WTC11 (cell line): ENCODE measurements at places on chromosomes 3 and 15. TPM values are rescaled to one million over a fixed set of nuclear protein-coding genes. Genes with fewer than 3 reads are reported as not detected.

DNA sequence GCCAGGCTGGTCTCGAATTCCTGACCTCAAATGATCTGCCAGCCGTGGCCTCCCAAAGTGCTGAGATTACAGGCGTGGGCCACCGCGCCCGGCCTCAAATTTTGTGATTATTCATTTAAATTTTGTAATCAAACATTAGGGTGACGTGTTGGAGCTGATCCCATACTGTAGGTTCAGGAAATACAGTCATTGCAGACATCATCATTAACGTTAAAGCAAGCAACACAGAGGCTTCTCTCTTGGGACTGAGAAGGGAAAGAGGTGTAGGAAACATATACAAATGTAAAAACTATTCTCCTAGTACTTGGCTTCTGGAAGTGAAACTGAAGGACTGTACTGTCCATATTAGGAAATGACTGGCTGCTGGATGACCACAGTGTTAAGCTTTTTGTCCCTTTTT, 11.1 kb upstream of the ARID3B start:
- no peaks in the 10 kb centered on the region for H3K36me3 ChIP-seq
- peak overlapping the region; percentile 92 for H3K27ac ChIP-seq
- H3K27me3 ChIP-seq, result no peaks in the 10 kb centered on the region
- peaks cover 42% of the 10 kb centered on the region for H3K4me1 ChIP-seq

- no peak overlapping the region for H3K27ac ChIP-seq
- H3K4me1 ChIP-seq, result peaks cover 8% of the 10 kb centered on the region
- DNase-seq, result no peak
- H3K4me3 ChIP-seq, result no peak overlapping the region
These were observed 123.4 kb upstream of the FRMD4B start for GRCh38 chr3:69509288-69509687.

- H3K4me3 ChIP-seq, result no peak overlapping the region
- H3K36me3 ChIP-seq, result no peaks in the 10 kb centered on the region
- peaks cover 12% of the 10 kb centered on the region for H3K4me1 ChIP-seq
- no peak overlapping the region for H3K27ac ChIP-seq
These were observed 145.5 kb downstream of the ATP10A start for GRCh38 chr15:25717457-25718168.

Gene NANOGP8
- 1.9 to 2.1 TPM (median 1.9 TPM) in 3 replicates for total RNA-seq

DNA sequence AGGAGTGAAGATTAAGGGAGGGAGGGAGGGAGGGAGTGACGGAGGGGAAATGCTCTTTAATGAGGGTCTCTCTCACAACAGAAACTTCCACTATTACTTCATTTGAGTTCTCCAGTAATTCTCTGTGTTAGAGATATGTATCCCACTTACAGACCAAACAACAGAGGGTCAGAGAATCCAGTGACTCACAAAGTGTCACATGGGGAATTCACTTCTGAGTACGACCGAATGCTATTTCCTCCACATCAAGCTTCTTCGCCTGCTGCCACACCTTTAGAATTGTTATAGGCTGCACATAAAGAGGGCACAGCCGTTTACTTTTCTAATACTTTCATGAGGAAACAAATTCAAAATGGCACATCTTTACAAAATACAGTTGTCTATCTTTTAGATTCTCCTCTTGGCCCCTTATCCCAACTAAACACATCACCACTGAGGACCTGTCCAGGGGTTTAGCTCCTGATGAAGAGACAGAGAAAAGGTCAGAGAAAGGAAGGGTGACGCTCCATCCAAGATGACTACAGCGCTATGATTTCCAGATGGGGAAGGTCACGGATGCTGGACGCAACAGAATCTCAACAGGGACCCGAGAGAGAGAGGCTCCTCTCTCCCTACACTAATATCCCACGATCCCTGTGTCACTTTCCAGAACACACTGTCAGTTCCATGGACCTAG, 119.0 kb downstream of the XXYLT1 start:
- H3K4me1 ChIP-seq, result peaks cover 74% of the 10 kb centered on the region
- DNase-seq, result no peak
- H3K27ac ChIP-seq, result no peak overlapping the region
- H3K27me3 ChIP-seq, result no peaks in the 10 kb centered on the region
- no peaks in the 10 kb centered on the region for H3K36me3 ChIP-seq
- H3K4me3 ChIP-seq, result no peak overlapping the region

GRCh38 chr3:66425032-66425431, 75.8 kb downstream of the LRIG1 start:
- DNase-seq, result no peak
- no peak overlapping the region for H3K4me3 ChIP-seq
- peaks cover 6% of the 10 kb centered on the region for H3K27me3 ChIP-seq

Gene MAGEL2
- 10.7 to 12.4 TPM (median 11.2 TPM) in 3 replicates for total RNA-seq

DNA sequence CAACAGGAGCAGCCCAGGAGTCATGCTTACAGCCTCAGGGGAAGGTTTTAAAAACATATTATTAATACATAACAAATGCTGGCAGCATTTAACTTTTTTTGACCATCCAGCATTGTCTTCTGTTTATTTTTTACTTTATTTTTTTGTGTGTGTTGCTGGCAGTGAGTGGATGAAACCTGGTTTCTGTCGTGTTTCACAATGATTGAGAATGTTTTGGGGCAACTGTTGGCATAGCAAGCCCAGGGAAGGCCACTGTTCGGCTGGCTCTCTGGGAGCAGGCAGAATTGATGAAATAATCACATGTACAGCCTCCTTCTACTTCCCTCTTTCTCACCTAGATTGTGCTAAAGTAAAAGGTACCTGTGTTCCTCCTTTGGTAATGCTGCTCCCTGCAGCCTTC, 190.2 kb downstream of the NR1D2 start:
- peaks cover 8% of the 10 kb centered on the region; the same call in 1 of the 2 replicates for H3K4me1 ChIP-seq
- no peak for DNase-seq
- H3K36me3 ChIP-seq, result no peaks in the 10 kb centered on the region
- no peak overlapping the region for H3K4me3 ChIP-seq
- H3K27ac ChIP-seq, result no peak overlapping the region
- H3K27me3 ChIP-seq, result no peaks in the 10 kb centered on the region

DNA sequence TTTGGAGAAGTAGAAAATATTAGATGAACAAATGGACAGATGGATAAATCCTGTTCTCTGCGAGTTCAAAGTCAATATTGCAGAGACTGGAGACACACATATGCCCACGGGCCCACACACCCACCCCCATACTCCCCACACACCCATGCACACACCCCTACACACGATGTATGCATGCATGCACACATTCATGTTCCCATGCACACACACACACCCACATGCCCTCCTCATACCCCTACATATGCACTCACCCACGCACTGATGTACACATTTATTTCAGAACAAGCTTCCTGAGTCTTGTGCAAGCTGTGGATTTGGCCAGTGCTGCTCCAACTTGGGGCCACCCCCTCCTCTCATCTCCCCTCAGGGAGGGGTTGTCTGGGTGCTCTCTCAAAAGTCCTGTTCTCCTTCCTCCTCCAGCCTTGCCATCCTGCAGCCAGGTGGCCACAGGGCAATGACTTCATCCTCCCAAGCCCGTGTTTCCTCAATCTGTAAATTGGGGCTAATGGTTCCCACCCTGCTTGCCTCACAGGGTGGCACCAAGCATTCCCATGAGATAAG, 16.4 kb downstream of the MAPKAPK3 start:
- no peak overlapping the region for H3K27ac ChIP-seq
- H3K36me3 ChIP-seq, result no peaks in the 10 kb centered on the region
- no peak for DNase-seq
- H3K4me3 ChIP-seq, result no peak overlapping the region
- H3K4me1 ChIP-seq, result peaks cover 24% of the 10 kb centered on the region

Gene PLA2G4F
- 0.11 to 0.18 TPM (median 0.16 TPM) in 3 replicates for total RNA-seq

Gene PRR23B
- total RNA-seq, result not detected in 3 replicates

Gene RARRES1
- 0.16 to 1.4 TPM (median 0.35 TPM) in 3 replicates for total RNA-seq

- H3K4me1 ChIP-seq, result no peaks in the 10 kb centered on the region
- H3K4me3 ChIP-seq, result no peak overlapping the region
- no peak for DNase-seq
- no peak overlapping the region for H3K27ac ChIP-seq
These were observed 111.7 kb downstream of the ADCY5 start for GRCh38 chr3:123337226-123337625.

Gene REC114
- not detected in 3 replicates for total RNA-seq

Gene SUSD5
- total RNA-seq, result 1.2 to 1.6 TPM (median 1.5 TPM) in 3 replicates

Gene ATOSA
- total RNA-seq, result 11.8 to 13.2 TPM (median 11.9 TPM) in 3 replicates

Gene TMEM202
- not detected in 3 replicates for total RNA-seq

DNA sequence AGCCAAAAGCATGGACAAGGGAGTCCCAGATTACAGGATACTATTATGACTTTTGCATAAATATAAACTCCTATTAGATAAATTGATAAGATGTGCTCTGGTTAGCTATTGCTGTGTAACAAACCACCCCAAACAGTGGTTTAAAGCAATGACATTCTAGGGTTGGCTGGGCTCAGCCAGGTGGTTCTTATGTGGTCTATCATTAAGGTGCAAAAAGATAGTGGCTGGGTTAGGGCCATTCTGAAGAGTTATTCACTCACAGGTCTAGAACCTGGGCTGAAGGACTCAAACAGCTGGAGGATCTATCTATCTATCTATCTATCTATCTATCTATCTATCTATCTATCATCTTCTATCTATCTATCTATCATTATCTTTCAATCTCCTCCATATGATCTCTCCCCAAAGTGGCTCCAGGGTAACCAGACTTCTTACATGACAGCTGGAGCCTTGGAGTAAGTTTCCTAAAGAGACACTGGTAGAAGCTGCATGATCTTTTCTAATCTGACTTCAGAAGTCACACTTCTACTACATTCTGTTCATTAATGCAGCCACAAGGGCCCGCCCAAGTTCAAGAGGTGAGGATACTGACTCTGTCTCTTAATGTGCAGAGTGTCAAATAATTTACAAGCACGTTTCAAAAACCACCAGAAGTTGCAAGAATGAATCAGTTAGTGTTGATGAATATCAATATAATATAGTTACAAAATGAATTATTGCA, 74.9 kb upstream of the XCR1 start:
- DNase-seq, result no peak
- H3K4me3 ChIP-seq, result no peak overlapping the region
- no peaks in the 10 kb centered on the region for H3K27me3 ChIP-seq
- no peaks in the 10 kb centered on the region for H3K4me1 ChIP-seq
- no peaks in the 10 kb centered on the region for H3K36me3 ChIP-seq

GRCh38 chr3:111852540-111852939, 6.5 kb upstream of the PHLDB2 start:
- H3K4me1 ChIP-seq, result peaks cover 36% of the 10 kb centered on the region
- H3K27ac ChIP-seq, result no peak overlapping the region
- no peak for DNase-seq
- peaks cover 11% of the 10 kb centered on the region for H3K27me3 ChIP-seq

GRCh38 chr15:22948056-22948455, 32.1 kb downstream of the CYFIP1 start:
- no peak overlapping the region for H3K4me3 ChIP-seq
- H3K27ac ChIP-seq, result no peak overlapping the region
- DNase-seq, result no peak
- H3K4me1 ChIP-seq, result peaks cover 39% of the 10 kb centered on the region

GRCh38 chr15:66951531-66952320, 113.7 kb upstream of the SMAD3 start:
- no peaks in the 10 kb centered on the region for H3K4me1 ChIP-seq
- H3K4me3 ChIP-seq, result no peak overlapping the region
- H3K27me3 ChIP-seq, result no peaks in the 10 kb centered on the region
- no peak overlapping the region for H3K27ac ChIP-seq

DNA sequence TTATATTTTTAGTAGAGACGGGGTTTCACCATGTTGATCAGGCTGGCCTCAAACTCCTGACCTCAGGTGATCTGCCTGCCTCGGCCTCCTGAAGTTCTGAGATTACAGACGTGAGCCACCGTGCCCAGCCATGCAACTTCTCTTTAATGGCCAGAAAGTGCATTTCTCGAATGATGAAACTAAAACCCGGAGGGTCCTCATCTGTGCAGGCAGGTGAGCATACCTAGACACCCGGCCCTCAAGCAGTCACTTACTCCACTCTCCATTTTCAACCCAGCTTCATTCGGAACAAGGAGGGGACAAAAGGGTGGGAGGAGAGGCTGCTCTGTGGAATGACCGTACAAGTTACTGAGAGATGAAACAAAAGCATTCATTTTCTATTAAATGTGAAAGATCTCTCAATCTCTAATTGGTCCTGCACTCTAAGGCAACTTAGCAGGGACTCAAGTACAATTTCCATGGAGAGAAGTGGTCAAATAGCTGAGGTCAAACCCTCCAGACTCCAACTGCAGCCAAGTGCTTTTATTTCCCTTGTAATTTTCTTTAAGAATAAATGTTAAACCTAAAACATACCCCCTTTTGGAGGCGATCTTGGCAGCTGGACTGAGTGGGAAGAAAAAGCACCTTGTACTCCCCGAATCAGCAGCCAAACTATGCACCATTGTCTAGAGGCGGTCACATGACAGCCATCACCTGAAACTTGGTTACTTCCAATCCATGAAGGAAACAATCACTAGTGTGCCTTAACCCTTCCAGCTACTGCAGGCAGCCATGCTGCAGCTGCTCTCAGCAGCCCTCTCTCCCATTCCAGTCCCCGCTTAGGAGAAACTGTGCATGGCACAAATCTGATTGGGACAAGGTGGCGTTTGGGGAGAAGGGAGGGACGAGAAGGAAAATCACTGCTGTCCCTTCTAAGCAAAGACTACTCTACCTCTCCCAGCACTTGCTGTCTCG, 62.2 kb downstream of the VGLL4 start:
- H3K4me1 ChIP-seq, result peaks cover 47% of the 10 kb centered on the region
- H3K27me3 ChIP-seq, result no peaks in the 10 kb centered on the region
- no peak for DNase-seq
- H3K4me3 ChIP-seq, result peak overlapping the region; percentile 66
- peak overlapping the region; percentile 93 for H3K27ac ChIP-seq

Gene ISG20
- total RNA-seq, result 3.8 to 5.6 TPM (median 4.5 TPM) in 3 replicates

DNA sequence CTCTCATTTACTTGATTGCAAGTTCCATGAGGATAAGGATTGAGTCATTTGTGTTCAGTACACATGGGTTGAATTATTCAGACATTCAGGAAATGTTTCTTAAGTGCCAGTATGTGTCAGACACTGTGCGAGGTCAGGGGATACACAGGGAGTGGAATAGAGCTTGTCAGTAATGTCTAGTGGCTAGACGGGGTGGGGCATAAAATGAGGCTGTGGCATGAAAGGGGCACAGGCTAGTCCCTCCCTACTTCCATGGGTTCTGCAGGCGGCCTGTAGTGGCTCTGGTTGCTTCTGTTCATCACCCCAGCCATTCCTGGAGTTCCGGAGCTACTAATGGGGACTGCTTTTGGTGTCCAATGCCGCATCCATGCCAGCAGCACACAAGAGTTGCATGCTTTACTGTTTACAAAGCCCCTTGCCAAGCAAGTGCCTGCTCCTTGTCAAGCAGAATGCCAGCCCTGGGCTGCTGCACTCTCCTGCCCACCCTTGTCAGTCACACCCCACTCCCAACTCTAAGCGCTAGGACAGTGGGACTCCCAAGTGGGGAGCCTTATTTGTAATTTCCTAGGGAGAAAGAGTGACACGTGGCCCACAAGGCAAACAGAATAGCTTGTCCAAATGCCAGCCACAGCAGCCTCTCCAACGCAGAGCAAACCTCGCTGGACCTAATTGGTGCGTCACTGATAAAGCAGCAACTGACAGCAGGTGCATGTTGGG, 70.8 kb downstream of the RAB11A start:
- no peaks in the 10 kb centered on the region for H3K4me1 ChIP-seq
- no peak overlapping the region for H3K27ac ChIP-seq
- H3K4me3 ChIP-seq, result no peak overlapping the region
- no peaks in the 10 kb centered on the region for H3K36me3 ChIP-seq
- no peaks in the 10 kb centered on the region for H3K27me3 ChIP-seq
- DNase-seq, result no peak

Gene CLEC3B
- 0.57 to 0.92 TPM (median 0.81 TPM) in 3 replicates for total RNA-seq

Gene SLC51B
- not detected in 3 replicates for total RNA-seq

GRCh38 chr15:66702787-66703539, 927 bp downstream of the SMAD6 start:
- DNase-seq, result peak; percentile 34
- H3K27ac ChIP-seq, result peak overlapping the region; percentile 65
- peaks cover 29% of the 10 kb centered on the region for H3K27me3 ChIP-seq
- no peaks in the 10 kb centered on the region; the same call in 1 of the 2 replicates for H3K36me3 ChIP-seq

Gene ZNF80
- total RNA-seq, result not detected in 3 replicates

- peaks cover 13% of the 10 kb centered on the region for H3K36me3 ChIP-seq
- no peak overlapping the region for H3K27ac ChIP-seq
These were observed 1.6 kb downstream of the NMD3 start for GRCh38 chr3:161222662-161223061.
